NCI-H1105 (cell line): ENCODE measurements at places on chromosomes 2 and 18.
A peak's percentile ranks its signal among the peaks of the same experiment; 100 is the strongest.

GRCh38 chr2:102240640-102241370 is 54.0 kb downstream of the IL1RL2 start:
- peak; percentile 42 for DNase-seq

GRCh38 chr2:79903222-79904000 is 390.6 kb downstream of the CTNNA2 start:
- no peak for DNase-seq

- DNase-seq = no peak
Observed at GRCh38 chr2:11417946-11418585, 47.9 kb downstream of the E2F6 start.

- DNase-seq = no peak
Observed at GRCh38 chr18:23574611-23575308, 11.5 kb downstream of the NPC1 start.

GRCh38 chr2:189574793-189575475 is 5.7 kb downstream of the SLC40A1 start:
- DNase-seq = no peak

DNA sequence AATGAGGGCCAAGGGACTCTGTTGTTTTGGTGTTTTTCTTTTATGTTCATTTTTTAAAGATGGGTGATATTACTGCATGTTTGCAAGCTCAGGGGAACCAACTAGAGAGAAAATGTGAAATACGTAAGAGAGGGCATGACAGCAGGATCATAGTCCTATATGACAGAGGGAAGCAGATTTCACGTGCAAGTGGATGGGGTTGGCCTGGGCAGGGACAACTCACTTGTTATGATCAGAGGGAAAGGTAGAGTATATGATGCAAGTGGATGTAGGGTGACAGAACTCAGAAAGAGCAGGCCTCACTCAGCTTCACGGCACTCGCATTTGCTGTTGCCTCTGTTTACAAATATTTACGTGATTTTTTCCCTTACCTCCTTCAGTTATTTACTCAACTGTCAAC is 67.0 kb downstream of the OLA1 start:
- DNase-seq = no peak

- DNase-seq = no peak
Observed at GRCh38 chr2:98726205-98726604, 4.7 kb downstream of the MGAT4A start.

DNA sequence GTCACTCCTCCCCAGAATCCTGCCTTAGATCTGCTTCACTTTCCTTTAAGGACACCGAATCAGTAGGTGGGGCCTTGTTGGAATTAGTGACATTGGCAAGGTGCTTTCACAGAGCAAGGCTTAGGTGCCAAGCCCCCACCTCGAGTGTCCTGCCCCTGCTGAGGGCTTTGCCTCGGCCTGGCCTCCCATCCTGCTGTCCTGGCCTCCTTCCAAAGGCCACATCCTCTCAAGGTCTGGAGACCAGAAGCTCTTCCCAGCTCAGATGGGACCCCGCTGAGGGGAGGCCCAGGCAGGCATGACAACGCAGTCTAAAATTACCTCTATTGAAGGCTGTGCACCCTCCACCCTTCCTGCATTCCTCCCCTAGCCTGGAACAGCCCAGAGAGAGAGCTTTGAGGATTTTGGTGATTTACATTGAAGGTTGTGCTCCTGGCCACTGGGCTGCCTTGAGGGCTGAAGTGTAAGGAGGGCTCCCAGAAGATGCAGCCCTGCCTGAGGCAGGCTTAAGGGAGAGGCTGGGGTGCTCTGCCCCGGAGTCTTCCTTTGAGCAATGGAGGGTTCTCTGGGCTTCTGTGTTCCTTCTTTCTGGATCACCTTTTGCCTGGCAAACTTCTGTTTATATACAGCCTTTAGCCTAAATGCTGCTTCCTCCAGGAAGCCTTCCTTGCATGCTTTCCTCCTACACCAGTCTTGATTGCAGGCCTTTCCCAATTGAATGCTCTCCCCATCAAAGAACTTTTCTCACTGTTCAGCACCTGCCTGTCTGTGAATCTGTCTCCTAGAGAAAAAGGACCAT is 154.4 kb downstream of the DDX1 start:
- no peak for DNase-seq

DNA sequence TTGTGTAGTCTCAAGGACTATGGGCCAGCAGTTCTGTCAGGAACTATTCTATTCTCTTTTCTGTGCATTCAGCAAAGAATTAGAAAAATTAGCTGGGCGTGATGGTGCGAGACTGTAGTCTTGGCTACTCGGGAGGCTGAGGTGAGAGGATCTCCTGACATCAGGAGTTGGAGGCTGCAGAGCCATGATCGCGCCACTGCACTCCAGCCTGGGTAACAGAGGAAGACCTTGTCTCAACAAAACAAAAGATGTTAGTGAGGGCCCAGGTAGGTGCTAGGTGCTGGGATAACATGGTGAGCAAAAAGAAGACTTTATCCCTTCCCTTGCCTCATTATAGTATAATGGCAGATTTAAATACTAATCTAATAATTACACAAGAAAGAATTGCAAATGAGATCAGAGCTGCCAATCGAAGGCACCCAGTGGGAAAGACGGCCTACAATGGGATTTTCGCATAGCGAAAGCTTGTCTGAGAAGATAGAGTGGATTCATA is 447 bp upstream of the MRPL19 start:
- no peak for DNase-seq

GRCh38 chr2:11778416-11778815 is 32.0 kb downstream of the LPIN1 start:
- no peak for DNase-seq

DNA sequence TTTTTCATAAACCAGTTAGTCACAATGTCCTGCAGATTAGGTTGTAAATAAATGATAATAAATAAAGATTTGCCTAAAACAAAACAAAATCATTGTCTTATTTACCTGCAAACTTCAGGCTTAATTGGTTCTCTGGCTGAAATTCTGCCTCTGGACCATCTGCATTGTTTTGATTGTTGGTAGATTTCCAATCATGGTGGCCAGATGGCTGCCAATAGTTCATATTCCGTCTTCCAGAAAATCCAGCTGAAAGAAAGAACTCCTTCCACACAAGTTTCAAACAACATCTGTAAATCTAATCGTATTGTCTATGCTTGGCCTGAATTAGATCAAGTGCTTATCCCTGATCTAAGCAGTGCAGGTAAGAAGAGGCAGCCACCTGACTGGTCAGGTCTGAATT is 771.1 kb upstream of the ZEB2 start:
- no peak for DNase-seq

DNA sequence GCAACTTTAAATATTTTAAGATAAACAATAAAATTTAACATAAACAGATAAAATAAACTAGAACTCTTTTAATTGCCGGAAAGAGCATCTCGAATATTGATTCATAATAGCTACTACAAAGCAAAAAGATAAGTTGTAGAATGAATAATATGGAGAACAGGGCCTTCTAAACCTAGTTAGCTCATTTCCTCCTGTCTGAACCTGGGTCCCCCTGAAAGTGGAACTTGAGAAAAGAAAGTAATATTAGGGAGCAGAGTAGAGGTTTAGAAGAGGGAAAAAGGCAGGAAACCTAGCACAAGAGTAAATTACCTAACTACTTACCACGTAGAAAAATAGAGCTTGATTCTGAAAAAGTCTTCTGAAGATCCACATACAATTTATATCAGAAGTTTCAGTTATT is 80.7 kb upstream of the NETO1 start:
- no peak for DNase-seq

DNA sequence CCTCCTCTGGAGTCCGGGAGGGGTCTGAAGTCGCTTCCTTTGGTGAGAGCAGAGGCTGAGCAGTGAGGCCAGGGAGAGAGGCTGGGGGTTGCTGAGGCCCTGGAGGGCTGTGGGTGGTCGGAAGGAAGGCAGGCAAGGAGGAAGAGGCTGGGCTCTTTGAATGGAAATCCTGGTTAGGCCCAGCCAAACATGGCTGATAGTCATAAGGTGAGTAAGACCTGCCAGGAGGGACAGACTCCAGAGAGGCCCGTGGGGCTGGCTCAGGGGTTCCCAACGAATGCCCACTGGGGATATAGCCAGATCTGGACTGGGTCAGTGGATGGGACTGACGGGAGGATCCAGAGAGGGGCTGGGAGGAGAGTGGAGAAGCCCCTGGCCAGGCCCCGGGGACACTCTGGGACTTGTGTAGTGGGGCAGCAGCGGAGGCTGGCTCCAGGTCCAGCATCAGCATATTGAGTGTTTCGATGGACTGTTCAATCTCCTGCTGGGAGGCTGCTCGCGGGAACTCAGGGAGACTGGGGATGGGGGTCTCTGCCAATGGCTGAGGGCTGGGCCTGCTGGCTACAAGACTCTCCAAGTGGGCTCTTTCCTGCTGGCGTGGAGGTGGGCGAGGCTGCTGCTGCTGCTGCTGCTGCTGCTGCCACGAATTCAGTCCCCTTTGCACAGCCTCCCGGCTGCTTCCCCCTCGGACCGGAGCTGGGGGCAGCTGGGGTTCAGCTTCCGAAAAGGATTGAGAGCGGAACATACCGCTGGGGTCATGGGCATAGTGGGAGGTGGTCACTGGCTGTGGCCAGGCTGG is 155.0 kb downstream of the TNS1 start:
- DNase-seq = no peak

- no peak for DNase-seq
Observed at GRCh38 chr18:32373505-32373904, 97.2 kb downstream of the GAREM1 start.

GRCh38 chr18:76518123-76518859 is 23.2 kb upstream of the ZNF516 start:
- DNase-seq = no peak

DNA sequence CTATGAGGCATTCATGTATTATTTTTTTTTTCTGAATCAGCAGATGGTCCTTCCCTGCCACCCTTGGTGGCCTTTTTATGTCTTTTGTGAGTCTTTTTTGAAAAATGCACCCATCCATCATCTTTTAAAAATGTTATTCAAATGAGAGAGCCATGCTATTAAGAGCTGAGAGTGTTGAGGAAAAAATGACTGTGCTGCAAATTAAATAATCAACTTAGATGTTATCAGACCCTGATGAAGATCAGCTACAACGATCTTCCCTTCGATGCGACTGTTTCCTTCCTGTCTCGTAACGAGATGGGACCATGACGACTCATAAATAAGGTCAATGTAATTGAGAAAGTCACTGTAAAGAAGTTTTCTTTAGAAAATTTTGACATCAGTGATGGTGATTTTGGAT is 44.4 kb downstream of the TRIB2 start:
- DNase-seq = no peak

DNA sequence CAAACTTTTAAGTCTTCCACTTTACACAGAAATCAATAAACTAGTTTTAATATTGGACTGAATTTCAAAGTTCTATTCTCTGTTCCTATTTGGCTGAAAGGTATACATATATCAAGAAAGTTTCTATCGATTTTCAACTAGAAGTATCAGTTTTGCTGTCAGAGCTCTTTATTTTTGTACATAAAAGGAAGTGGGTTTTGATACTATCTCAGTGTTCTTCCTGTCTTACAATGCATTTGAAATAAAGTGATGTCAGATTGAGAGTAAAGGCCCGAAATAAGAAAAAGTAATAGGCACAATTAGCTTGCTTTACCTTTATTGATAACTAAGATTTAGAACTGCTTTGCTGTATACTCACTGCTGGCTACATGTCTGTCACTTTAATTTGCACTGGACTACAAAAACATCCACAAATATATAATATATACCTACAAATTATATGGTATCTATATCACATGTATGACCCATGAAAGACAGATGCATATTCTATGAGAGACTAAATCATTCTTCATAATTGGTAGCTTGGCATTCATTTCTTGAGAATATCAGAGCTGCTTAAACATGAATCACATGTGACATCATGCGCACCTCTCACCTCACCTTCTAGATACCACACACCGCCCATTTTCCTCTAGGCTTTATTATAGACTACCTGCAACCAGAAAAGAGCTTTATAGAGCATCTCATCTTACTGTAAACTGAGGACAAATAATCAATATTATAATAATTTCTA is 83.6 kb downstream of the ASXL2 start:
- no peak for DNase-seq

GRCh38 chr18:11336241-11336640 is 186.9 kb upstream of the PIEZO2 start:
- no peak for DNase-seq

DNA sequence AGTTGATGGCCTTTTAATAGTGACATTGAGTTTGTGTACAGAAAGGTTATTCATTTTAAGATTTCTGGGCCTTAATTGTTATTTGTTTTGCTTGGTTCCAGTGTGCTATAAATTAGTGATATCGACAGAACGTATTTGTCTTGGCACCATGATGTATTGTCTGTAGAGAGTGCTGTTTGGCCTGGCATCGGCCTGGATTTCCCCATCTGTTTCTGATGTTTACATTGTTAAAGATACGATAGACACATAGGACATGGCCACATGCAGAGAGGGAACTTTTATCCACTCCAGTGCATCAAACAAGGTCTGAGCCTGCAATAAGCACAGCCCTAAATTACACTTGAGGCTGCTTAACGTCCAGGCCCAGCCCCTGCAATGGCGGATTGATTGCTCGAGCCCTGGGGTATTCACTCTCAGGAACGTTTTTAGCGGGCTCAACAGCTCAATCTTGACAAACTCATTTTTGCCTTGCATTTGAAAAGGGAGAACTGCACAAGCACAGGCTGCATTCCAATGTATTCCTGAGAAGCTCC is 144.7 kb downstream of the SLC4A3 start:
- peak; percentile 83 for DNase-seq

DNA sequence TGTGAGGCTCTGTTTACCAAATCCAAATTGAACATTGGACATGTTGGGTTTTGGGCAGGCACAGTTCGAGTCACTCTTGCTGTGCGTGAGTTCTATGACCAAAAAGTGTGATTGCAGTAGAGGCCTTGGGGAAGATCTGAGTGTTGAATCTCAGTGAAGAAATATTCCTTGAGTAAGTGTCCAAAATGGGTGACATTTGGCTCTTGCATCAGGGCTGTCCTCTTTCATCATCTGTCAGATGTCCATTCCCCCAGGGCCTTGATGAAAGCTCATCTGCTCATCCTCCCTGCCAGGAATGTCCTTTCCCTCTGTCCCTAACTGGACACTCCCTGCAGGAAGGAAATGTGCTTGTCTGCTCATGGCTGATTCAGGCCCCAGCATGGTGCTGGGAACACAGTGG is 6.4 kb upstream of the SFTPB start:
- DNase-seq = no peak

- DNase-seq = no peak
Observed at GRCh38 chr2:186327251-186327868, 158.7 kb upstream of the ZC3H15 start.

GRCh38 chr2:161122772-161123530 is 37.3 kb upstream of the TANK start:
- no peak for DNase-seq

DNA sequence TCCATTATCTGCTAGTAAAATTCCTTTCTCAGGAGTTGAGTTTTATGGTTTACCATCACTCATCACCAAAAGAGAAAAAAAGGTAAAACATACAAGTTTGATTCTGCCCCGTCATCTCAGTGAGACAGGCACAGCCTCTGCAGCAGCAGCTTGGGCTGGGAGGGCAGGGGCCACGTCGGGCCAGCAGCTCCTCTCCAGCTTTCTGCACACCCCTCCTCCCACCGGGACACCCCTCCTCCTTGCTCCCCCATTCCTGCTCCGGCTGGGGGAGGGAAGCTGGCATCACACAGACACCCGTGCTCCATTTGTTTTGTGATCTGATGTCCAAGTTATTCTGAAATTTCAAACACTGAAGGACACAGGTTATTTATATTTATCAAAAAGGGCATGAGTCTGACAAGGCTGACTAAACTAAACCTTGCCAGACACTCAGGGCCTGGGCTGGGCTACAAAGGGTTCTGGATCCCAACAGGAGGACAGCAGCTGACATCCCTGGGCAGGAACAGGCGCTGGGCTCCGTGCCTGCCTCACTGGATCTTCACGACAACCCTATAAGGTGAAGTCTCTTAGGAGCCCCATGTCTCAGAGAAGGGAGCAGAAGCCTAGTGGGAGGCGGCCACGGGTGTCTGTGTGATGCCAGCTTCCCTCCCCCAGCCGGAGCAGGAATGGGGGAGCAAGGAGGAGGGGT is 71.4 kb downstream of the HDAC4 start:
- DNase-seq = no peak
